ENCODE measurements at places on chromosomes 11 and 22. TPM values are rescaled to one million over a fixed set of nuclear protein-coding genes. Genes with fewer than 3 reads are reported as not detected.

The SHANK2 gene
- not detected for total RNA-seq

The MGAT3 gene
- total RNA-seq, result 0.96 TPM

The HPX gene
- total RNA-seq, result not detected

The LIF gene
- 304 TPM for total RNA-seq

The MIOX gene
- total RNA-seq, result 0.23 TPM

The CCDC89 gene
- 0.76 TPM for total RNA-seq

The GGTLC3 gene
- not detected for total RNA-seq

The RFPL1 gene
- not detected for total RNA-seq

The NRGN gene
- total RNA-seq, result 6.6 TPM

The SLC22A12 gene
- not detected for total RNA-seq

The TUBA8 gene
- 0.42 TPM for total RNA-seq

The NUDT8 gene
- total RNA-seq, result 16.7 TPM

The LINC01488 gene
- not detected for total RNA-seq

The CBLIF gene
- not detected for total RNA-seq

The ART1 gene
- total RNA-seq, result not detected

The RANBP1 gene
- 345 TPM for total RNA-seq

The BATF2 gene
- total RNA-seq, result 0.67 TPM

The MPEG1 gene
- not detected for total RNA-seq

The PNPLA3 gene
- 0.19 TPM for total RNA-seq

The OR5P2 gene
- not detected for total RNA-seq

The DDI1 gene
- total RNA-seq, result not detected

All from activated CD8-positive, alpha-beta memory T cell treated with anti-CD3 and anti-CD28 coated beads, Interleukin-2, amount 10 ng/mL, durations not matched to agents 7 days and 5 days (primary cell).